Mesenchymal stem cell (in vitro differentiated cells and primary cell): ENCODE measurements at places on chromosomes 4 and X.

- DNase-seq: peak; percentile 86
Measured at GRCh38 chr4:5050520-5051277, 581 bp upstream of the STK32B start.

GRCh38 chr4:151407466-151408379, 1.3 kb upstream of the FHIP1A start:
- peak; percentile 3 for DNase-seq

- DNase-seq: no peak
Measured at GRCh38 chr4:159142241-159142640, 39.4 kb downstream of the RAPGEF2 start.

GRCh38 chr4:73127839-73128453, 58.4 kb upstream of the COX18 start:
- DNase-seq: peak; percentile 38

DNA sequence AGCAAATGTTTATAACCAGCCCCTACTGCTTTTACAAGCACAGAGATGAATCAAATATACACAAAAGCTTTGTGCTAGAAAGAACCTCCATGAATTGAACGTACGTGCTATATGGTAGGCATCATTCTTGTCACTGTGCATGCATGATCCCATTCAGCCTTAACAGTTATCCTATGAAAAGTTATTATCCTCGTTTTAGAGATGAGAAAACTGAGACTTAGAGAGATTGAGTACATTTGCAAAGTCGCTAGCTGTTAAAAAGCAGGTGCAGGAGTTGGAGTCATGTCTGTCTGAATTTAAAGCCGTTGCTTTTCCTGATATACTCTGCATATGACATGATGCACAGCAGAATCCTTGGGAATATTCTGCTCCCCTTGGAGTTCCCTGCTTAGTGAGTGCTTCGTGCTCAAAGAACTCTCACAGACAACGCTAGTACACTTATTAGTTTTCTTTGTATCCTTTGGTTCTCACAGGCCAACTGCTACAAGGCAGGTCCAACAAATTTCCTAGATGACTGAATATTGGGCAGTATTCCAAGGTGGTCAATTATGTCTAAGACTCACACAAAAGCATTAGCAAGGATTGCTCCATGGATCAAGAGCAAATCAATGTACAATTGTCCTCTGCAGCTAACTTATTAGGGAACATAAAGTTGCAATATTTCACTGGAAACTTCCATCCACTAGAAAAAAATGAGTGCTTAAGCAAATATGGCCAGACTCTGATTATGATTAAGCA, 42.8 kb upstream of the TRIM2 start:
- DNase-seq: no peak

GRCh38 chr4:53174823-53175222, 191.0 kb downstream of the SCFD2 start:
- DNase-seq: no peak

DNA sequence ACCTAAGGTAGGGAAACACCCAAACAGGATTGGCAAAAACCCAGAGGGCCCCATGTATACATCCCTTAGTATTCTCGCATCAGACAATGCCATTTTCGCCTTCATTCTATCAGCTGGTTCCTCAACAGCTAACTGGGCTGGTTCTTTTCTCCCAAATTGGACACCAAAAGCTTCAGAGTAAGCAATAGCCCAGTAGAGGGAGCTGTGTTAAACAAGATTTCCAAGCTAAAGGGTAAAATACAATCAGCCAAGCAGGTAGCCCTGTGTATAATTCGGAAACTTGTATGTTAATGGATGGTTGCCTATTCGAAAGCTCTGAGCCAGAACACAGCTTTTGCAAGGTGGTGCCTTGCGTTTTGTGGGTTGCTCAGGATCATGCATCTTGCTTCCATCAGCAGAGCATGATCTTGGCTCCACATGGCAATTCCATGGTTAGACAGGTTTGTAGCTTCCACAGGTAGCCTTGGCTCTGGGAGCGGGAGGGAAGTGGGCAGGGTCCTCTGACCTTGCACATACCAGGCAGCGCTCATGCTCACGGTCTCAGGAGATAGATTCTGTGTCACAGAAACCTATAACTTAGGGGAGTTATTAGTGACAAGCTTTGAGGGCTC, 115.2 kb upstream of the LNX1 start:
- DNase-seq: peak; percentile 58

DNA sequence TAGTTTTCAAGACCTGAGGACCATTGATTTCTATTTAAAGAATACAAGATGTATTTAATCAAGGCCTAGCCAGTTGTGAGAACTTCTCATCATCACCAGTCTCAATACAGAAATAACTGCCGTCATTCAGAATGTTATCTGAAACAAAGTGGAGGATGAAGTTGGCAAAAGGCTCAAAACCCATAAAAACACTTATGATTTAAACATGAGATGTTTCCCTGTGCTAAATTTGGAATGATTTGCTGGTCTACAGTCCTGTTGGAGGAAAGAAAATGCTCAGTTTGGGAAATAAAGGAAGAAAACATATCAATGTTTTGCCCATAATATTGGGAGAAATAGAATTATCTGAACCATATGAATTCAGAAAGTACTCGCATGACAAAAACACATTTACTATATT, 192.2 kb downstream of the ADGRA3 start:
- DNase-seq: no peak

DNA sequence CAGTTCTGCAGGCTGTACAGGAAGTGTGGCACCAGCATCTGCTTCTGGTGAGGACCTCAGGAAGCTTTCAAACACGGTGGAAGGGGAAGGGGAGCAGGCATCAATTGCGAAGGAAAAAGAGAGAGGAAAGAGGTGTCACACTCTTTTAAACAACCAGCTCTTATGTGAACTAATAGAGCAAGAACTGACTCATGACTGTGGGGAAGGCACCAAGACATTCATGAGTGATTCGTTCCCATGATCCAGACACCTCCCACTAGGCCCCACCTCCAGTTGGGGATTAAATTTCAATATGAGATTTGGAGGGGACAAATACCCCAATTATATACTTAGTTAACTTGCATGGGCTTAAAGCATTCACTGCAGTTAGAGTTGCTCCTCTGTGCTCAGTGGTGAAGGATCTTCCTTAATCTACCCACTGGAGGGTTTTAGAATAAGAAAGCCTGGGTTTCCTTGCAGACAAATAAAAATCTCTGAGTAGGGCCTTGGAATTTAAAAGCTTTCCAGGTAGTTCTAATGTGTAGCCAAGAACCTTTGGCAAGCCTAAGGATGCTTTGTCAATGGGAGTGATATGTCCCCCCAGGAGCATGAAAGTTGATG, 60.0 kb downstream of the SYNPO2 start:
- no peak for DNase-seq

- no peak for DNase-seq
Measured at GRCh38 chrX:9403374-9403773, 61.5 kb upstream of the TBL1X start.

GRCh38 chr4:112222219-112222955, 9.2 kb upstream of the AP1AR start:
- no peak for DNase-seq

- peak; percentile 9 for DNase-seq
Measured at GRCh38 chrX:13938051-13938828, 91.5 kb downstream of the GEMIN8 start.

- DNase-seq: no peak
Measured at GRCh38 chr4:97139791-97140190, 1003.5 kb downstream of the STPG2 start.

GRCh38 chr4:98773638-98774037, 115.2 kb upstream of the TSPAN5 start:
- DNase-seq: no peak

DNA sequence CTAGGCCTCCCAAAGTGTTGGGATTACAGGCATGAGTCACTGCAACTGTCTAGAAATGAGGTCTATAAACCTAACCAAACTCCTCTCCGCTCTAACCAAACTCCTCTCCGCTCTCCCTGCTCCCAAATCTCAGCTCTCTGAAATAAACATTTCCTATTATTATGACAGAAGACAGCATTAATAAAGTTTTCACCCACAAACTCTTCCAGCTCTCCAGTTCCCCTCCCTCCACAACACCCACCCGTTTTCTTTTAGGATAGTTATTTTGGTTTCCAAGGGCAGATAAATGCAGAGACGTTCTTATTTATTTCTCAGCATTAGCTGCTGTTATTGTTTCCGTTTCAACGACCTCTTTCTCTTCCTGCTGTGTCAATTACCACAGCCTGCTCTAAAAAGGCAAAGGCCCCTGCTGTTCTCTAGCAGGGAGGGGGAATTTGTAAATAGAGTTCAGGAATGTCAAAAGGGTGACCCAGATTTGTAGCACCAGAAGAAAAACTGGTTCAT, 13.3 kb upstream of the SCD5 start:
- peak; percentile 60 for DNase-seq

GRCh38 chr4:13483768-13484121, 395 bp downstream of the RAB28 start:
- DNase-seq: peak; percentile 86

DNA sequence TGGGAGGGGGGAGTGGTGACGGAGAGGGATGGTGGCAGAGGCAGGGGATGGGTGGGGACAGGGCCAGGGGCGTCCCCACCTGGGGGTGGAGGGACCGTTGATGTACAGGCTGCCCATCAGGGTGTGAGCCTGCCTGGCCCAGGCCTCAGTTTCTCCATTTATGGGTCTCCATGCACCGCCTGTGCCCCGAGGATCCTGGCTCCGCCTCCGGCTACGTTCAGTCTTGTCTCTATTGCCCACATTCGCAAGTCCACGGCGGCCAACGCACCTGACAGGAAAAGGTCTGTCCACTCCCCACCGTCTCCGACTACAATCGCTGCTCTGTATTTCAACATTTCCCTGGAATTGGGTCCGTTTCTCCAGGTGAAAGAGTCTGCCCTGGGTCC, 96.3 kb upstream of the NKX1-1 start:
- no peak for DNase-seq

DNA sequence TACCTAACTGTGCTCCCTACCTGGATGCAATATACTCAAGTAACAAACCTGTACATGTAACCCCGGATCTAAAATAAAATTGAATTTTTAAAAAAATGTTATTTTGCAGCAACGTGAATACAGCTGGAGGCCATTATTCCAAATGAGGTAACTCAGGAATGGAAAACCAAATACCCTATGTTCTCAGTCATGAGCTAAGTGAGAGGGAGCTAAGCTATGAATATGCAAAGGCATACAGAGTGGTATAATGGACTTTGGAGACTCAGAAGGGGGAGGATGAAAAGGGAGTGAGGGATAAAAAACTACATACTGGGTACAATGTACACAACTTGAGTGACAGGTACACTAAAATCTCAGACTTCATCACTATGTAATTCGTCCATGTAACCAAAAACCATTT, 78.6 kb downstream of the CENPC start:
- DNase-seq: no peak

DNA sequence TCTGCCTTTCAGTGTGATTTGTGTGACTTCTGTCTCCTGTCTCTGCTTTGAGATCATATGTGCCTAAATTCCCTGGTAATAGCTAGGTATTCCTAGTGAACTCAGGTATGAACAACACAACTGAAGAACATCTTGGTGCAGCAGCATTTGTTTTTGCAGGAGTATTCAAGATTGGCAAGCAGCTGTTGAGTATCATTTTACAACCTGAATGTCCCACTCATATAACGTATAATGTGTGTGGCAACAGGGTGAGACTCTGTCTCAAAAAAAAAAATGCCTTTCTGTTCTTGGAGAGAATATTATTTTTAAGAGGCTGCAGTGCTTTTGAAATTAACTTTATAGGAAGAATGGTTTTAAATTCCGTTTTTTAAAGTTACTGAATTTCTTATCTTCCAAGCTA, 7.7 kb downstream of the LSM6 start:
- DNase-seq: no peak

GRCh38 chrX:110025395-110025794, 22.5 kb downstream of the TMEM164 start:
- no peak for DNase-seq

- DNase-seq: peak; percentile 61
Measured at GRCh38 chr4:89305712-89306437, 1.7 kb downstream of the GPRIN3 start.

DNA sequence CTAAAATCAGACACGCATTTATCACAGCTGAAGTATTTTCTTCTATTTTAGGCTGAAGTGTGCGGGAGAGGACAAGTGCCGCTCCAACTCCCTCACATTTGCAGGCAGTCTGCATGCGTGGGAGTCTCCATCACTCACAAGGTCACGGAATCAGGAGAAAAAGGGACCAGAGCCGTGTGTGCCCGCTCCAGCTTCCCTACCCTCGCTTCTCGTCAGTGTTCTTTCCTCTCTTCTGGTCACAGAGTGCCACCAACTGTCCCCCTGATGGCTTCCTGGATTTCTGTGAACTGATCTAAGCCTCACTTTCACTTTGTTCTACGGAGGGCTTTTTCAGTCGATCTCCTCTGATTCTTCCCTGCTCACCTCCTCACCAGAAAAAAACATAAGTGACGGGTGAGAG, 407.4 kb upstream of the AADAT start:
- DNase-seq: peak; percentile 14

DNA sequence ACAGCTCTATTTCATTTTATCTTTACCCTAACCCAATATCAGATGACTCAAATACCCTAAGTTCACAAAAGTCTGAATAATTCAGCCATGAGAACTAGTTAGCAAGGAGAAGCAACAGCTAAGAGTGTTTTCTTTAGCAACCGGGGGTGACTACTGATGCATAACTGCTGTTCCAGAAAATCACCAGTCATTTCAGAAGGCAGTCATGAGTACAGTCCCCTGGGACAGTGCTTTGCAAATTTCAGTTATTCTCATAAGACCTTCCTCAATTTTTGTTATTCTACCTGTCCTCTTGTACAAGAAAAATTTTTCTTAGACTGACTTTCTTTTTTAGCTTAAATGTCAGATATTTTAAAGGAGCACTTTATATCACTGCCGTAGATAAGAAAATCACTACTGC, 16.4 kb downstream of the BANK1 start:
- DNase-seq: peak; percentile 12

DNA sequence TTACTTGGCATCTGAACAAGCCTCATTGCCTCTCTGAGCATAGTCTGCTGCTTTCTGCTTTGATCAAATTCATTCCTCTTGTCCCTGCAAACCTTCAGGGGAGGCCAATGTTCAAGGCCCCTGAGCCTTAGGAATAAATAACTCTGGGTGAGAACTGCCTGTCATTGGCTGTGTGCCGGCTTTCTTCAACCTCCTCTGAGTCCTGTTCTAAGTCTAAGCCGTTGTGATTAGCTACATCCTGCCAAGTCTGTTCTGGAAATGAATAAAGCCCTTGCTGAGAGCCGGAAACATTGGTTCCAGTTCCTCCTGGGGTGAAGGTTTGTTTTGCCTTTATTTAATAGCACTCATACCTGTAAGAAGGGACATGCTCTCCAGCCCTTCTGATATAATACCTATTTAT, 13.8 kb downstream of the RNF4 start:
- DNase-seq: no peak
